ENCODE measurements at places on chromosomes 2 and 18.

DNA sequence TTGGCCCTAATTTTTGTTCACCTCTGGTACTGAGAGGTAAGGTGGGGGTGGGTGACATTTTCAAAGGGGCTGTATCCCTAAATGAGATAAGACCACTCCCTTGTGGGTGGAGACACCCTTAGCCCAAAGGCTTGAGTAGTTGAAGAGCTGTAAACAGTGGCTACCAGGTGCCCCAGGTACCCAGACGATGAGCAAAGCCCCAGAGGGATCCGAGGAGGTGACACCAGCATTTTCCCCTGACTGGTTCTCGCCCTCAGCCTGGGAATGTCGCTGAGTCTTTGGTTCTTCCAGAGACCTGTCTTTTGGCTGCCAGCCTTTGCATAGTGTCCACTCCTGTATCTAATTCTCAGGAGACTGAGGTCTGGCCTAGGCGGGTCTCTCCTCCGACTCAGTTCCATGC is 36.5 kb downstream of the RRM2 start:
- no peak for DNase-seq

DNA sequence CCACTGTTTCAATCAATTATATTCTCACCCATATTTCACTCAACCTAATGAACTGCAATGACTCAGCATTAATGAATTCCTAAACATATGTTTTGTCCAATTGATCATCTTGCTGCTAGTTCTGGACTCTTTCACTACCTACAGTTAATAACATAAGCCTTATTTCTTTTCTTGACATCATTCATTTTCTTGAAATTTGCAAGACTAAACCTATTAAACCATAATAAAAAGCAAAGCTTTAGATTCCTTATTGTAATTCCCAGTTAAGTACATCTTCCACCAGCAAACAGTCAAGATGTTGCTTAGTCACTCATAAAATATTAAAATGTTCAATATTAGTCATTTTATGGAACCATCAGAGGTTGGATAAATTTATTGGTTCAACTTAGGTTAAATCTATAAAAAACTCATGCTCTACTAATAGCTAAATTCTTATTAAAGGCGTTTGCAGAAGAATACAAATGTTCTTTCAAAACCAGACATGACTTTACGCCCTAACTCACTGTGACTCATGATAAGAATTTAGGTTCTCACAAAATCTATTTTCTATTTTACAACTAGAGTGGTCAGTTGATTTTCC is 599.4 kb downstream of the RNF144A start:
- DNase-seq, result no peak

- DNase-seq, result peak; percentile 18
Measured at GRCh38 chr18:8359076-8359475, 250.2 kb upstream of the RAB12 start.

DNA sequence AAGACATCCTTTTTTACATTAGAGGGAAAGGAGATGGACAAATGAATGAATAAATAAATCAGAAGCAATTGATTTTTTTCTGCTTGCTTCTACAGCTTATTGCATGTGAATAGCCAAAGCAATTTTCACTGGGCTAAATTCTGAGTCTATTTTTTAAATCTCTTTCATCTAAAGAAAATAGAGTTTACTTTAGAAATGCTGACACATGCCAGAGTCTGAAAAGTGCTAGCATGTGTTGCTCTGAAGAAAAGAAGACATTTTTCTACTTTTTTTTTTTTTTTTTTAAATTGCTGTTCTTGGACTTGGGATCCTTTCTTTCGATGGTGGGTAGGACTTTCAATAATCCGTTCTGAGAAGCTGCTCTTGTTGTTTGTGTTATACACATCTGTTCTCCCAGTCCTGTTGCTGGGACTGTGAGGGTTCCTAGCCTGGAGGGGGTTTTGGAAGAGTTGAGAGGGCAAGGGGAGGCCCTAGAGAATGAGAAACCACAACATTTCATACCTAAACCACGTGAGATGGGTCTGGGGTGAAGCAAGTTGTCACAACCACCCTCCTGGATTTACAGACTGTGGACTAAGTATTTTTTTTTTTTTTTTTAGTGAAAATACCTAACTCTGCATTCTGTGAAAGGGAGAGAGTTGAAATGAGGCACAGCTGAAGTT is 193.5 kb downstream of the PRKCE start:
- no peak for DNase-seq

DNA sequence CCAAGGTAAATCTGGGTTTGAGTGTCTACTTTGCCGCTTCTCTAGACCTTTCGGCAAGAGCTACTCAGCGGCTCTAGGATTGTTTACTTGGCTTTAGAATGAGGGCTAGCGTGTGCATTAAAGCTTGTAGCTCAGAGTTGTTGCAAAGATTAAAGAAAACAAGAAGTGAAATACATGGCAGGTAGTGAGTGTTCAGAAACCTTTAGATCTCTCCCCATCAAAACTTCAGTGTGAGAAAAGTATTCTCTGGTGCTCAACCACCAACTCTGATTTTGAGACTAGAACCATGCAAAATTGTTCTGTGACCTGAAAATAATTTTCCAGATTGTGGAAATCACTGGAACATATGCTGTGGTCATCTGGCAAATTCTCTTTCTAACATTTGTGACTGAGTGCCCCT is 512.0 kb downstream of the CMPK2 start:
- no peak for DNase-seq

DNA sequence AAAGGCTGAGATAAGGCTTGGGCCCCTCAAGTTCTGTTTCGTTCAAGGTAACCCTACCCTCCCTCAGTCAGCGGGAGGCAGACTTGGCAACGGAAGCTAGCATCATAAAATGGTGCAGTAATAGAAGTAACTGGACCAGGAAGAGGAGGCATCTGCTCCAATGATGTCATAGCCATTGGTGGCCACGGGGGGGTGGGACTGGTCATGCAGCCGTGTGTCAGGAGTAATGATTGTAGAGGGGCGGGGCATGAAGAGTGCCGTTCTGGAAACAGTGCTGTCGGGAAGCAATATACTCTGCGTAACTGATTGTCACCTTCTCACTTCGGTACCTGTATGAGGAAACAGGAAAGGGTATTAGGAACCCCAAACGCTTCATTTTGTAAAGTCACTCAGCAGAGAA is 6.9 kb upstream of the POLR2D start:
- DNase-seq, result no peak

DNA sequence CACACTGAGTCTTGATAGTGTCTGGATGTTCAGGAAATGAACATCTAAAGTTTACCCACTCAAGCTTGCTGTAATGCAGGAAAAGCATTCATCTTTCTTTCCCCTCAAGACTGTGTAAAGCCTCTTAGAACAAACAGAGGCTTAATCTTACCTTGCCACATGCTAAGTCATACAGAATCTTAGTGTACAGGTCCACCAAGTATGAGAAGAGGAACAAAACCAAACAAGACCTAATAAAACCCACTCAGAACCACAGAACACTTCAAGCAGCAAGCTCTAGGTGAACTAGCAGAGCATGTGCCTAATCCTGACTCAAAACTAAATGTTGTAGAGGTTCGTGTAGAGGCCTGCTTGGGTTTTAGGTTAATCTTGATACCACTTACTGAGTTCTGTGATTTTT is 97.6 kb downstream of the SPTBN1 start:
- DNase-seq, result no peak

- DNase-seq, result peak; percentile 74
Measured at GRCh38 chr2:200226451-200227426, 79.8 kb upstream of the SPATS2L start.

DNA sequence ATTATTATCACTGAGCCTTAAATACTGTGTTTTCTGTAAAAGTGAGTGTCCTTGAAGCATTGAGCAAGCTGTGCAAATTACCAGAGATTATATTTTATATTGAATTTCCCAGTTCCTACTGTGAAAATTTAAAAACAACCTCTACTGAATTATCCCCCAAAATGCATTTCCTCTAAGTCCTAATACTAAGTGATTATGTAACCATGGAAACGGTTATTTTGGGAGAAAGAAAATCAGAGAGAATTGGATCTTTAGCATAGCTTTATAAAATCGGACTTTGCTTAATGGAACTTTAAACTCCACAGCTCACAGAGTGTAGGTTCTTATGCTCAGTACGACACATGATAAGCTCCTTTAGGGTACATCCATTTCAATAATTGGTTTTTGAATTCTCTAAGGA is 19.3 kb upstream of the CHMP1B start:
- DNase-seq, result no peak

- DNase-seq, result peak; percentile 61
Measured at GRCh38 chr2:47028171-47028570, 112.6 kb upstream of the MCFD2 start.
